ENCODE measurements at places on chromosomes 11 and 22.

DNA sequence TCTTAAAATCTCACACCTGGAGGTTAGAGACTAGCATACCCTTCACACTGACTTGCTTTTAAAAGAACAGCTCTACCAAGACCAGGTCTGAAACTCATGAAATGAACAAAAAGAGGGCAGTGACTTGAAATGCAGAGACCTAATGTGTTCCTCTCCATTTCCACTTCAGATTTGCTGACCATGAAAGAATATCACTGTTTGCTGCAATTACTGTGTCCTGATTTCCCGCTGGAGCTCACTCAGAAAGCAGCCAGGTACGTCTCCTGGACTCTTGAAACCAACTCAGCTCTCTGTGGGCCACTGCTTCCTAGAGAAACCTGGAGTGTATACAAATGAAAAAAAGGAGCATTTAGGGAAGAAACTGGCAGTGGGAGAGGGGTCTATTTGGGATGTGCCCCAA, 39.2 kb downstream of the ARFGAP2 start:
- no peak for DNase-seq

- no peak for DNase-seq
Observed at GRCh38 chr11:67114275-67114896, 4.7 kb upstream of the KDM2A start.

GRCh38 chr22:45917146-45917545, 59.8 kb downstream of the WNT7B start:
- peak; percentile 20 for DNase-seq

DNA sequence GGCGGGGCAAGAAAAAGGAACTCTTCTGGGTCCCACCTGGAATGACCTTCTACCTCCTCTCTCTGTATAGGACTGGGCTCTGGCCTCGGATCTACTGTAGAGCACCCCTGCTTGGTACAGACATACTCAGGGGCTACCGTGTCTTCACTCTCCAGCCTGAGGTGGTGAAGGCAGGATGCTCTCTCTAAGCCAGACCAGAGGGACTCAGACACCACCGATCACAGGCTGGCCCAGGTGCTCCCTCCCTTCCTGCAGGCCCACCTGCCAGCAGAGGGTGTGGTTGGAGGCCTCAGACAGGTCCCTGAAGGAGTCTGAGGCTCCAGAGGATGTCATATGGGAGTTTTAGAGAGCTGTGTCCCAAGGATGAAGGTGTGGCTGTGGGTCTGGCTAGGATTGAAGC, 4.1 kb downstream of the NHERF4 start:
- peak; percentile 8 for DNase-seq

- DNase-seq = no peak
Observed at GRCh38 chr11:104306862-104307474, 143.0 kb upstream of the PDGFD start.

- DNase-seq = no peak
Observed at GRCh38 chr11:35986947-35987346, 43.1 kb downstream of the LDLRAD3 start.

- DNase-seq = no peak
Observed at GRCh38 chr11:100273066-100273815, 413.8 kb upstream of the ARHGAP42 start.

- DNase-seq = no peak
Observed at GRCh38 chr11:57325735-57326048, 940 bp upstream of the TNKS1BP1 start.

All from RPMI8226 (cell line).